ENCODE measurements at places on chromosomes 2 and 18.

DNA sequence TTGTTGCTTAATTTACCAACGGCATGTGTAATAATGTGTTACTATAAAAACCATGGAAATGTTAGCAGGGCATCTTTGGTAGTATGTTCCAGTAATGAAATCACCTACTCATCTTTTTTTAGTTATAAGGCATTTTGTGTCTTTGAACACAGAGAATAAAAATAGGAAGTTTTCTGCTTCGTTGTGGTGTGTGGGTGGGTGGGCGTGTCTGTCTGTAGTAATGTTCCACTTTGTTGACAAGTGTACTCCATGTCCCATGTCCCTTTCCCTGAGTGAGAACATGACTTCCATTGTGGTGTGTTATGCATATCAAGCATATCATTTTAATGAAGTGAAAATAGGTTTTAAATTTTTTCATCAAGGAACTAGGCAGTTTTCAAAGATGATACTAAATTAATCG, 149.3 kb downstream of the VWC2L start:
- no peak for DNase-seq

GRCh38 chr2:230412371-230412711, 3.7 kb upstream of the SP100 start:
- no peak for DNase-seq

DNA sequence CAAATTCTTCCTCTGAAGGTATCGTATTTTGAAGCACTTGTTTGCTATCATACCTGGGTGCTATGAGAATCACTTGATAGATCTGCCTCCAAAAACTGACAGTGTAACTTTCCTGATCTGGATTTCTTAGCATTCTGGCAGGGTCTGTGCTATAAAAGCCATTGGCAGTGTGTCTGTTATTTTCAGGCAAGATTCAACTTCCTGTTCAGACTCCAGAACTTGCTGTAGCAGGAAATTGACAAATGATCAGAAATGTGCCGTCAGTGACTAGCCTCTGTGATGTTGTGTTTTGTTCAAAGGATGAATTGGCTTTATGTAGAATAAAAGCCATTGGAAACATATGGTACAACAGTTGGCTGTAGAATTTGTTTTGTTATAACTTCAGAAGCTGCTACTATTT, 273.3 kb downstream of the PTPRM start:
- DNase-seq = peak; percentile 46

DNA sequence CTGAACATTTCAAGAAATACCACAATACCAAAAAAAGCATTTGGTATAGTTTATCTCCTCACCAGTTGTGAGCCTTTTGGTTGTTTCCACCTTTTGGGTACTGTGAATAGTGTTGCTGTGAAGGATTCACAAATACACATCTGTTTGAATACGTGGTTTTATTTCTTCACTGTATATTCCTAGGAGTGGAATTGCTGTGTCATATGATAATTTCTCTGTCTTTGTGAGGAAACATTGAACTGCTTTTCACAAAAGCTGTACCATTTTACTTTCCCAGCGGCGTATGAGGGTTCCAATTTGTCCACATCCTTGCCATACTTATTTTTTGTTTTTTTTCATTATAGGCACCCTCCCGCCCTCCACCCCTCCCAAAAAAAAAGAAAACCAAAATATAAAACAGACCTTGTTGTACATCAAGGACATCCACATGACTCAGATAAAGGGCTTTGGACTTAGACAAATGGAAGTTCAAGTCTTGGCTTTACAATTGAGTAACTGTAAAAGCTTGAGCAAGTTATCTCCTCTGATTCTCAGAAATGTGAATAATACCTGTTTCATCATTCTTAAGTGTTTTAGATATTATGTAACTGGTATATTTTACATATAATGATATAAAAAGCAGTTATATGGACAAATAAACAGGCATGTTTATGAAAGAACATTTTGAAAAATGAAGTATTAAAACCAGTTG, 19.0 kb downstream of the UBE2E3 start:
- DNase-seq = no peak

DNA sequence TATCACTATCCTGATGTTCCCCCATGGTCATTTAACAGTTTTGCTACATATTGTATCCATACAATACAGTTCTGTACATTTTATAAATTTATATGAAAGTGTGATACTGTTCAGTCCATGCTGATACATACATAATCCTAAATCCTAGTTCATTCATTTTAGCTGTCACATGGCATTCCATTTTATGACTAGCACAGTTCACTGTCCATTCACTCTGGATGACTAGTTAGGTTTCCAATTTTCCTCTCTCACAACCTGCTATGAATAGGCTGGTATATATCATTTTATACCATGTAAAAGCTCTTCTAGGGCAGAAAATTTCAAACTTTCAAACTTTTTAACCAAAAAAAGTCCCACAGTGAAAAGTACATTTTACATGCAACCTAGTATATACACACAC, 15.2 kb downstream of the SMAD2 start:
- no peak for DNase-seq

GRCh38 chr2:220786216-220786615, 785.9 kb downstream of the EPHA4 start:
- no peak for DNase-seq

GRCh38 chr2:175557810-175558377, 376.4 kb upstream of the ATP5MC3 start:
- DNase-seq = peak; percentile 39

DNA sequence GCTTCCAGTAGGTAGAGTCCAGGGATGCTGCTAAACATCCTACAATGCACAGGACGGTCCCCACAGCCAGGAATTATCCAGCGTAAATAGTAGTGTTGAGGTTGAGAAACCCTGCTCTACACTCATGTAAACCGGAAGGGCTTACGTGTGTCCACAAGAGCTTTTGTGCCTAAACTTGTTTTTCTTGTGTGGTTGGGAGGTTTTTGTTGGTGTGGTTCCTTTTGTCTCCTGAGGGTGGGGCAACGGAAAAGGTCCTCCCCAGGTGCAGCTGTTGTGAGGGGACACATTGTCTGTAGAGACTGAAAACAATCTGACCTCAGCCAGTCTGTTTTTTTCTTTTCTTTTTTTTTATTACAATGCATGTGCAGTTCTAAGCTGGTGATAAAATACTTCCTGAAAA, 72.7 kb upstream of the MGAT5 start:
- no peak for DNase-seq

DNA sequence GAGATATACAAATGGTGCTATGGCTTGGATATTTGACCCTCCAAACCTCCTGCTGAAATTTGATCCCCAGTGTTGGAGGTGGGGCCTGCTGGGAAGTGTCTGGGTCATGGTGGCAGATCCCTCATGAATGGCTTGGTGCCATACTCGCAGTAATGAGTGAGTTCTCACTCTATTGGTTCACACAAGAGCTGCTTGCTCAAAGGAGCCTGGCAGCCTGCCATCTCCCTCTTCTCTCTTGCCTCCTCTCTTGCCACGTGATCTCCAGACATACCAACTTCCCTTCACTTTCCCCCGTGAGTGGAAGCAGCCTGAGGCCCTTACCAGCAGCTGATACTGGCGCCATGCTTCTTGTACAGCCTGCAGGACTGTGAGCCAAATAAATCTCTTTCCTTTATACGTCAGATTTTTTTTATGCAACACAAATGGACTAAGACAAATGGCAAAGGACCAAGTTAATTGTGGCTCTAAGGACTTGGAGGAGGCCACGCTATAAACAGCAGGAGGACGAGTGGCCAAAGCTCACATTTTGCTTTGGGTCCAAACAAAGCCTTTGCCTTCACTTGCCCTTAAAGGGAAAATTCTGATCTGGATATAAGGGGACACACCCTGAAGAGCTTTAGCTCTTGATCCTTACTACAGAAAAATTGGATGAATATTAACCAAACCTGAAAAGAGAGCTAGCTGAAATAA, 214.7 kb downstream of the SS18 start:
- no peak for DNase-seq

DNA sequence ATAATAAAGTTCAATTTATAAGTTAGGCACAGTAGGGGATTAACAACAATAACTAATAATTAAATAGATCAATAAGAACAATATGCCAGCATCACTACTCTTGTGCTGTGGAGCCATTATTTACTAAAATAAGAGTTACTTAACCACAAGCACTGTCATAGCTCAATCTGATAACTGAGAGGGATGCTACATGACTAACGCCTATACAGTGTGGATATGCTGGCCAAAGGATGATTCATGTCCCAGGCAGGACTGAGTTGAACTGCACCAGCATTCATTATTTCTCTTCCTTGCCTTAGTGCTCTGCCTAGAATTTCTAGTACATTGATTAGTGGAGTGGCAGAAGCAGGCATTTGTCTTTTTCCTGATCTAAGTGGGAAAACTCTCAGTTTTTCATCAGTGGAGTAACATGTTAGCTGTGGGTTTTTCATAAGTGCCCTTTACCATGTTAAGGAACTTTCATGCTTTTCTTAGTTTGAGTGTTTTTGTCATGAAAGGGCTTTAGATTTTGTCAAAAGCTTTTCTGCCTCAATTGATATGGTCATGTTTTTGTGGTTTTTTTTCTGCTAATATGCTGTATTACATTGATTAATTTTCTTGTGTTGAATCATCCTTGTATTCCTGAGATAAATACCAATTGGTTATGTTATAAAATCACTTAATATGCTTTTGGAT, 21.7 kb downstream of the KIAA1328 start:
- no peak for DNase-seq

- DNase-seq = no peak
Observed at GRCh38 chr18:58069721-58070292, 25.8 kb downstream of the NEDD4L start.

DNA sequence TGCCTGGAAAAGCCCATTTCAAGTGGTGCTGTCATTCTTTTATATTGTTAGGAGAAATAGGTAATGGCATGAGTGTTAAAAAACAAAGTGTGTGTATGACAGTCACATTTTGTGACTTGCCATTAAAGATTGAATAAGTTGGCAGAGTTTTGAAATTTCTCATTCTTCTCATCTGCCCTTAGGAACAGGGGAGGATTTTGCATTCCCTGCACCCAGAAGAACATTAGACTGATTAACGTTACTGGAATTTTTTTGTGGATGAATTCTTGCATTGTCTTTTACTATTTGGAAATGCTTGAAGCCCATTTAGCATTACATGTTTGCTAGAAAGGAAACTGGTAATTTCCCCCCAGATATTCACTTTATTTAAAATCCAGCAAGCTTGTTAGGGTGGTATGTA, 162.2 kb downstream of the BABAM2 start:
- DNase-seq = no peak

GRCh38 chr18:9951022-9951859, 37.4 kb downstream of the VAPA start:
- DNase-seq = peak; percentile 63

DNA sequence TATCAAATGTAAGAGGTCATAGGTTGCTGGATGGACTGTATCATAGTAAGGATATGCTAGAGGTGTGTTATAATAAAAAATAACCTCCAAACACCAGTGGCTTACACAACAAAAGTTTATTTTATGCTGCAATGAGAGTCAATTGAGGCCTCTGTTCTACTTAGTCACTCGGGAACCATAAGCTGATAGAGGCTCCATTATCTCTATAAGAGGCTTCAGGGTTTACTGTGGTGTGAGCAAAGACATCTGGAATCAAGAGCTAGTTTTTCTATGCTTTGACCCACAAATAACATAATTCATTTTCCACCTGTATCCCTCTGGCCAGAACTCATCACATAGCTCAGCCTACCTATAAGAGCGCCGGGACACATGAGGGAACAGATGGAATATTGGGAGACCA, 47.5 kb upstream of the NEMP2 start:
- no peak for DNase-seq

GRCh38 chr2:15729709-15730544, 138.3 kb downstream of the DDX1 start:
- no peak for DNase-seq

DNA sequence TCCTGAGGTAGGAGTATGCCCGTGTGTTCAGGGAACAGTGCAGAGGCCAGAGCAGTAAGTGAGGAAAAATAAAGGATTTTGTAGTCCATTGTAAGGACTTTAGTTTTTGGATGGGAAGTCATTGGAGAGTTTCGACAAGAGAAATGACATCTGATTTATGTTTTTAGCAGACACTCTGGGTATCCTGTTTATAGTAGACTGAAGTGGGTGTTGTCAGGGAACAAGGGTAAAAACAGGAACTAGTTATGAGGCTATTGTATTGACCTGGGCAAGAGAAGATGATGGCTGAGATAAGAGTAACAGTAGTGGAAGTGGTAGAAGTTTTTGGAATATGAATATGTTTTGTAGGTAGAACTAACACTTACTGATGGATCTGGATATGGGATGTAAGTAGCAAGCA, 59.8 kb downstream of the GTF2A1L start:
- peak; percentile 27 for DNase-seq

- no peak for DNase-seq
Observed at GRCh38 chr2:19810637-19811036, 91.1 kb downstream of the TTC32 start.

GRCh38 chr18:79770826-79771225, 26.9 kb upstream of the KCNG2 start:
- DNase-seq = no peak

GRCh38 chr2:181770150-181770549, 89.8 kb upstream of the NEUROD1 start:
- no peak for DNase-seq

DNA sequence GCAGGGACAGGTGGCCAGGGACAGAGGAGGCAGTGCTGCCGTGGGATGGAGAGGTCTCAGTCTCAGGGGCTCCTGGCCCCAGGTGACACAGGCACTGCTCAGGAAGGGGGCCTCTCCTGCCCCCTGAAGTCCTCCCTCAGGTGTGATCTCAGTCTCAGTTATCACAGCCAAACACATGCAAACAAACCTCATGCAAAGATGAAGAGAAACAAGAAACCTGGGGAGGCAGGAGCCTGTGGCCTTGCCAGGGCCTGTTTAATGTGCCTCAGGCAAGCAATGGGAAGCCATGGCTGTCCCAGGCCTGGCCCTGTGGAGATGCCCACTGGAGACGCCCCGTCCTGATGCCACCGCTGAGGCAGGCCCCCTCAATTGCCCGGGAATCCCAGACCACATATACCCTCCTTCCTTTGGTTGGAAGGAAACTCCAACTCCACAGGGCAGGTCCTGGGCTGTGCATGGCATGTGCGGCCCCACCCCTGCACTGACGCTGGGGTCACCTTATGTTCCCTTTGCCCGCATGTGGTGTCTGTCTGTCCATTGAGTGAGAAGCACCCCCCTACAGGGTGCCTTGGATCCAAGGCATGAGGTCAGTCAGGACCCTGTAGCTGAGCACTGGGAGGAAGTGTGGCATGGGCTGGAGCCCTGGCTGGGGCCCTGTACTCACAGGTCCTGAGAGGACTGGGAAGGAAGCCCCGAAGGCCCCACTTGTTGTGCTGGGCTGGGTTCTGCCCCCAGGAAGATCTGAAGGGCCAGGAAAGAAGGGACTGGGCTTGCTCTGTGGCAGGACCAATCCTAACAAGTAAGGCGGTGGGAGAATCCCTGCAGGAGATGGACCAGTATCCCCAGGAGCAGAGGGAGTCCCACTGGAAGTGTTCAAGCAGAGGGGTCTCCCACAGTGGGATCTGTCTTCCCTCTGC, 68.8 kb upstream of the RAB6C start:
- DNase-seq = no peak

DNA sequence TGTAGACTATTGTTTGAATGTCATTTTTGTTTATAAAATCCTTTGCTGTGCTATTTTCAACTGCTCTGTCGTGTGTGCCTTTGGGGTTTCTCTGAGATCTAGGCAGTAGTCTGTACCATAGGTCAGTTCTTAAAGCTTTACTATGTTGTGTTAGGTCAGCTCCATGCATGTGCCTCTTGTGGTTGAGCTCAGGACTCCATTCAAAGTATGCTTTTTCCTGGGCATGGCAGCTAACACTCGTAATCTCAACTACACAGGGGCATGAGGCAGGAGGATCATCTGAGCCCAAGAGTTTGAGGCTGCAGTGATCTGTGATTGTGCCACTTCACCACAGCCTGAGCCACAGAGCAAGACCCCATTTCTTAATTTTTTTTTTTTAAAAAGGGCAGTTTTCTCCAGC, 174.4 kb upstream of the SPHKAP start:
- DNase-seq = no peak
